ENCODE measurements at places on chromosomes 5 and 9.
A peak's percentile ranks its signal among the peaks of the same experiment; 100 is the strongest.

DNA sequence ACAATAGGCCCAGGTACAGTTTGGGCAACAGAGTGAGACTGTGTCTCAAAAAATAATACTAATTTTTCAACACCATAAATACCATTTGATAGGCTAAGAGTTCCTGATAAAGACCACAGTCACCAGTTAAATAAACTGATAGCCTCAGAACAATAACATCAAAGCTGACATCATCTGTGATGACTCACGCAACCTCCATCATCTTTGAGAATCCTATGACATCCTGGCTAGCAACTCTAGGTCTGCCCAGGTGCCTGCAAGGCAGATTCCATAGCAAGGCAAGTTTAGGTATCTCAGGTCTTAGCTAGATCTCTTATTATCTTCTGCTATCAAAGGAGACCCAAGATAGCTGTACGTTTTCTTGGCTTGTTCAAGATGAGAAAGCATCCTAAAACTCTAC is 30.5 kb upstream of the UBAP2 start:
- DNase-seq = peak; percentile 43

- no peak for DNase-seq
Observed at GRCh38 chr9:31334837-31335528, 1049.5 kb upstream of the ACO1 start.

- DNase-seq = peak; percentile 26
Observed at GRCh38 chr5:35884191-35884769, 27.6 kb downstream of the IL7R start.

DNA sequence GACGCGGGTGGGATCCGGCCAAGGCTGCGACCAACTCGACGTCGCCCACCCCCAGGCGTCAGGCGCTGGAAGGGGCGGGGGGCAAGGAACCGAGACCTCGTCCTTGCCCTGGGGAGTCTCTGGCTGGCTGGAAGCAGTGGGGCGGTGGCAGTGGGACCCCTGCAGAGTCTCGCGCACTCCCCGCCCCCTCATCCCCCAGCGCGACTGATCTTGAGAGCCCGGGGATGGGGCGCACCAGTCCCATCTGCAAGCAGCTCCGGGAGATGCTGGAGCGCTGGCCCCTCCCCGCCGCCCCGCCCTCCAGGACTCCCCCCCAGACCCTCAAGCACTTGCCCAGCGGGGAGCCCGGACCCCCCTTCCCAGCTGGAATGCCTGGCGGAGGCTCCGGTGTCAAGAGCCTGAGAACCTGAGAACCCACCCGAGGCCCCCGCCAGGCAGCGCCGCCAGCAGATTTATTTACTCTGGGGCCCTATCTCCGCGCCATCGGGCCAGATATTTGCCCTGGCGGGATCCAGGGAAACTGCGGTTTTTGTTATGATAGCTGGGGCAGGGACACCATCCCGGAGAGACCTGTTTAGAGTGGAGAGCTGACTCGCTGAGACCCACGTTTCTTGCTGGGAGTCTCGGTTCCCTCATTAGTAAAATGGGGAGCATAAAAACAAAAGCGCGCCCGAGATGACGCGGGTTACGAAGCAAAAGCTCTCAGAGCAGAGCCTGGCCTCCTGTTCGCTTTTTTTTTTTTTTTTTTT is 1.2 kb downstream of the PRRT1B start:
- peak; percentile 55 for DNase-seq

DNA sequence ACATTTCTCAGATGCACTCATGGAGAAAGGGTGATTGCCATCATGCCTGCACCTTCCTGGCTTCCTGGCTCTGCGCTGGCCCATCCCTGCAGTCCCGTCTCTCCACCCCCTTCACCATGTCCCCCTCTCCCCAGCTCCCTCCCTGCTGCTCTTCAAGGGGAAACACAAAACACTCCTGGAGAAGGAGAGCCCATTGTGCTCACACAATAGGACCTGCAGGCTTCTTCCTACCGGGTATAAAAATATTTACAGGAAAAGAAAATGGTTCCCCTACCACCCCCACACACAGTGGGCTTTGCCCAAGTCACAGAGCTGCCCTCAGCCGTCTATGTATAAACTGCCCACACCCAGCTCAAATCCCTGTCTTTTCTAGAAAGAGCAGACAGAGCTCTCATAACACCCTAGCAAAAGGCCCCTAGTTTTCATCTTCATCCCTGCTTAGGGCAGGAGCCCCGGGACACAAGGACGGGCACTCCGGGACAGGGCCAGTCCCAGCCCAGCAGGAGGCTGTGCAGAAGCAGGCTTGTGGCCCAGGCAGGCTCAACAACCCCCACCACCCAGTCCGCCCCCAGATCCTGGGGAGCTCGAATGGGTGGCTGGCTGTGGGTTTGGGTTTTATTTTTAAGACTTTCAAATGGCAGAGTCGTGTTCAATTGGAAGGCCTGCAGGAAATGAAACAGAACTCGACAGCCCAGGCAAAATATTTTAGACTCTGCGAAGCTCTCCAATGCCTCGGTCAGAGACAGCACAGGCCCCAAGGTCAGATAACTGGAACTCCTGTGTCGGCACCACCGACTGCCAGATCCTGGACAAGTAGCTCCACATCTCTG is 77.3 kb downstream of the LRSAM1 start:
- DNase-seq = no peak

DNA sequence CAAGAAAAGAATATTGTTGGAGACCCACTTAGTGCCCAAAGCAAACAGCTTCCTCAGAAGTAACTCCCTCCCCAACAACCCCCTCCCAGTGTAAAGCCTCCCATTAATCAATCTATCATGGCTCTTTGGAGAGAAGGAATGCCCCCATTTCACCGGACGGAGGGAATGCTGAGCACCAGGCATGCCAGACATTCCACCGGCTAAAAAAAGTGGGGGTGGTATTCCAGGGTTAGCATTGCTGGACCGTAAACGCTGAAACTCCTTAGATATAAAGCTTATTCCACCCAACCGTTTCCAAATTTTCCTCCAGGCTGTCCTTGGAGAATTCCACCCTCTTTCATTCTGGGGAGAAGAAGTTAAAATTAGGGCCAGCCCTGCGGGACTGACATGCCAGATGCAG is 363 bp upstream of the MAMDC2 start:
- no peak for DNase-seq

DNA sequence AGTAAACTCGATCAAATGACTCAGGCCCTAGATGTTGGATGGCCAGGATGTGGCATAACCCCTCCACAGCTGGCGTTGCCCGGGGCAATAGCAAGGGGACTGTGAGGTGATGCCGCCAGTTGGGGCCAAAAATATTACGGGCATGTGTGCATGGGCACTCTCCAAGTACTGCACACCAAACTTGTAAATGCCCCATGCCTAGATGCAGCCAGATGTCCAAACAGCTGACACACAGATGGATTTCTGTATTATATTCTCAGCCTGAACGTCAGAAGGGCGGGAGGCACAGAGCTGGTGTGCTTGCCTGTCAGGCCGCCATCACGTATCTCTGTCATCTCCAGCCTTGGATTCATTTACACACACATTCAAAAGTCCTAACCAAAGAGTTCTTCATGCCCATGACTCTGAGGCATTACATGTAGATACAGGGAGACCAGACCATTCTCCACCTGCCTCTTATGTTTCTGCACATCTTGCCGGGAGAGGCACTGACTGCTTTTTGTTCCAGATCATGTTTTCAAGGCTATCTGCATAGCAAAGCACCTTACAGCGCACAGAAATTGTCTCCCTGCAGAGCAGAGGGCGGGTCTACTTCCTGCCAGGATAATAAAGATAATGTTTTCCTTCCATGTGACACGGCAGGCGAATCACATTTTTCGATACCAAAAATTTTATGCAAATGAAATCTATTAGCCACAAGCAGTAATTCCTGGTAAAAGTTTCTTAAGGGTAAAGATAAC is 200.9 kb upstream of the ADAMTS16 start:
- DNase-seq = no peak

- DNase-seq = no peak
Observed at GRCh38 chr5:87650284-87650683, 237.6 kb upstream of the CCNH start.

- no peak for DNase-seq
Observed at GRCh38 chr9:123089790-123090189, 56.3 kb downstream of the GPR21 start.

GRCh38 chr5:74205767-74206578 is 434.6 kb downstream of the ENC1 start:
- DNase-seq = no peak

DNA sequence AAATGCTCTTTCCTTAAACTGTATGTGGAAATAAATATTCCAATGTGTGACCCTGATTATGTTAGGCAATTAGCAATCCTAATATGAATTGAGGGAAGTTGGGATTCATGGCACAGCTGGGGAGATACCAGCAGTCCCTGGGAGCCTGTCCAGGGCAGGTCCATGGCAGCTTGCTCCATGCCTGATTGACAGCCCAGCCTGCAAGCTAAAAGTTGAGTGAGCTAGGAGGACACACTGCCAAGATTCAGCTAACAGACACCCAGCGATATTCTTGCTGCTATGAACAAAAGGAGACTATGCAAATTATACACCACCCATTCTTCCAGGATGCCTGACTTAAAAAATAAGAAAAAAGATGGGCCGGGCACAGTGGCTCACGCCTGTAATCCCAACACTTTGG is 6.2 kb downstream of the TGFBI start:
- DNase-seq = no peak

DNA sequence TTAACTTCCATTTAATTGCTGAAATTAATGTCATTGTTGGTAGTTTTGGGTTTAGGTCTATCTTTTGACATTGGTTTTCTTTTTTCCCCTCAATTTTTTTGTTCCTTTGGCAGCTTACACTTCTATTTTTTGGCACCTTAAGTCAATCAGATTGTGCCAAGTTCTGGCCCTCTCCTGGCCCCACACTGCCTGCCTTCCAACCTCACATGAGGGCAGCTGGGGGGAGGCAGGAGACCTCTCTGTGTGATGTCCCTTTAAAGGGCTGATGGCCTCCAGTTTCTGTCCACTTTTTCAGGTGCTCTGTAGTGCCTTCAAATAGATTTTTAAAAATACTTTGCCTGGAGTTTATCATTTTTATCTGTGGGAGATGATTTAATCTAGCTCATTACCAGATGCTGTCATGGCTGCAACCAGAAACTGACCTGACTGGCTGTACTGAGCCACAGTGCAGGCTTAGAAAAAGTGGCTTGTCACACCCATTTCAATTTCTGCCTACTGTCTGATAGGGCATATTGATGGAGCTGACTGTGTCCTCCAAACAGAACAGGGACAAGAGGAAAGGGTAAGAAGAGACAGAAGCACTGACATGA is 196.6 kb downstream of the FANCC start:
- DNase-seq = no peak

DNA sequence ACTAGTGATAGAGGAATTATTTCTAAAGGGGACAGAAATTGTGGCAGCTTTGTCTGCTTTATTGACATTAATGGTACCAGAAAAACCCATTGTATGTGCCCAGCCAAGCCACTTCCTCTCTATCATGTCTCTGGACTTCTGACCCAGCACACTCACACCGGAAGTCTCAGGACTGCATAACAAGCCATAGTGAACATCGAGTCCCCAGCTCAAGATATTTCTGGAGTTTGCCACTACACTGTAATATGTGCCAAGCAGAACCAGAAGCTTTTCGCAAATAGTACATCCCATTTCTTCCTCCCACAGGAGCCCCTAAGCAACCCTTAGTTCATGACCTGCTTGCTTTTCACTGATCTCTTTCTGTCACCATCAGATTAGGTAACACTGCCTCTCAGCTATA is 187.4 kb upstream of the GHR start:
- no peak for DNase-seq

- no peak for DNase-seq
Observed at GRCh38 chr5:145941448-145942130, 5.2 kb downstream of the SH3RF2 start.

DNA sequence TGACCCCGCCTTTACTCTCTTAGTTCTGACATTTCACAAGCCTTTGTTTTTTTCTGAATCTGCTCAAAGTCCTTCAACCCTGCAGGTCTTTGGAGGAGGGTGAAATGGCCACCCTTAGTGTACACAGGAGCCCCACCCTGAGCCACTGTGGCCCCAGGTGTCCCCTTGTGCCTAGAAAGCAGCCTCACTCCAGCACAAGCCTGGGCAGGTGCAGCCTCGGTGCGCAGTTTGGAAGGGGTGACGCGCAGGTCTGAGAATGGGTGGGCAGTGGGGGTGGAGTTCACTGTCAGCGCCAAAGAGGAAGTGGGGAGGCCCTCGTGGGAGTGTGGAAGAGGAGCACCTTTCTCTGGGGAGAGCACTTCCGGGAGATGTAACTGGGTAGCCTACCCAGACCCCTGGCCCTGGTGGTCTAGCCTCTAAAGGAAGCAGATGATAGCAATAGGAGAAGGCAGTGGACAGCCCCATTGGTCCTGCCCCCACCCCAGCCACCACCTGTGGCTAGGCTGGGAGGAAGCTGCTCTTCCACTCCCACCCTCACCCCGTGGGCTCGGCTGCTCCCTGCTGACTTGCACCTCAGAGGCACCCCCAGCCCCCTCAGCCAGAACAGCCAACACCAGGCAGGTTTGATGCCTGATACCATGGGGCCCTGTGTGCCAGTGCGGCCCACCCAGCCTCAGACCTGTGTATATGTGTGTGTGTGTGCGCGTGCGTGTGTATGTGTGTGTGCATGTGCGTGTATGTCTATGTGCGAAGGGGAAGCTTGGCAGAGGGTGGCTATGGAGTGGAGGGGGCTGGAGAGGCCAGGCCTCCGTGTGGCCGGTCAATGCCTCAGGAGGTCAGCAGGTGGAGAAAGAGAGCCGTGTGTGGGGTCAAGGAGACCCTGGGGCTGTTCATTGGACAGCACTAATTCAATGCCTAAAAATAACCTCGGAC is 16.8 kb upstream of the DAB2IP start:
- peak; percentile 53 for DNase-seq

DNA sequence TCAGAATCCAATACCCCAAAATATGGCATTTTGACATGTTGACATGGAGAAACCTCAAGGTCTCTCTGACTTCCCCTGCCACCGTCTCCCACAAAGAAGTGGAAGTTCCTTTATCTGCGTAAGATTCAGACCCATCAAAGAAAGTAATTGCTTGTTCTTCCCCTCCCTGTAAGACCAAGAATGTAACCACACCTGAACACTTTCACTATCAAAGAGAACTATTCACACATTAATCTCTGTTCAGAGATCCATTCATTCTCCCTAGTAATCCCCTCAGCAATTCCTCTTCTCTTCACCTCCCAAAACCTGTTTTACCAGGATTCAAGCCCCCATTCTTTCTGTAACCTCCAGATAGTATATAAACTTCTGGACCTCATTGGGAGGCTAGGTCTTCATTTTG is 4.1 kb upstream of the SLC1A1 start:
- DNase-seq = no peak

- DNase-seq = no peak
Observed at GRCh38 chr5:6701491-6701890, 11.7 kb upstream of the TENT4A start.

- DNase-seq = peak; percentile 72
Observed at GRCh38 chr5:657570-657969, 35.6 kb downstream of the TPPP start.

- no peak for DNase-seq
Observed at GRCh38 chr5:59003124-59003523, 420.2 kb downstream of the RAB3C start.
